ENCODE measurements at places on chromosomes 6 and 20. TPM values are rescaled to one million over a fixed set of nuclear protein-coding genes. Genes with fewer than 3 reads are reported as not detected.

Gene TMEM217
- 2.8 TPM for polyA plus RNA-seq

Gene SLC22A7
- polyA plus RNA-seq = not detected

Gene CCDC170
- not detected for polyA plus RNA-seq

Gene TRIM10
- polyA plus RNA-seq = 0.90 TPM

Gene SLC32A1
- not detected for polyA plus RNA-seq

Gene MYH7B
- 0.09 TPM for polyA plus RNA-seq

Gene GNAS-AS1
- polyA plus RNA-seq = 1.0 TPM

Measured in K562 (cell line).